Mesendoderm (in vitro differentiated cells): ENCODE measurements at places on chromosomes 7 and 10.

GRCh38 chr7:116434820-116435341 is 64.7 kb upstream of the CAV2 start:
- DNase-seq: no peak

DNA sequence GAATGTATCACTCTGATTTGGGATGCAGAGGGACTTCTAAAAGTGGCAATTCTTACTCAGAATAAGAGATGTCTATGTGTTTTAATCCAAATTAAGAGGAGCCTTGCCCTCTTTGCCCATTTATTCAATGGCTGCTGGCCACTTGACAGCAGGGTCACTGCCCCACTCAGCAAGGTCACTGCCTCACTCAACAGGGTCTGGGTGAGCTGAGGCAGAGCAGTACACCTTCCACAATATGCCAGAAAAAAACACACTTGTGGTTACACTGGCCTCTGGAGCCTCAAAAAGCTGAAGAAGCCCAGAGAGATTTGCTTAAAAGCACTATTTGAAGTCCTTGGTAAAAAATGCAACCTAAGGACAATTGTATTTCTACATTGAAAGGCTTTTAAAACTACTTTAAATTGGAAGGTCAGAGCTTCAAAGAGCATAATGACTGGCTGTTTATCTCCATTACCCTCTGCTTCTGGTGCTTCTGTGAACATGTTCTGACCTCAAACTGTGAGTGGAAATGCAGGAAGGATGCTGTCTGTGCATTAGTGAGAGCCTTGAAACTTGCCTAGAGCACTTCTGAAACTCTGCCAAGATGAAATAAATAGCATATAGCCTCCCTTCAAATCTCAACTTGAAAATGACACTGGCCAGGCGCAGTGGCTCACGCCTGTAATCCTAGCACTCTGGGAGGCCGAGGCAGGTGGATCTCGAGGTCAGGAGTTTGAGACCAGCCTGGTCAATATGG is 35.1 kb upstream of the WIPF3 start:
- DNase-seq: no peak

- DNase-seq: no peak
Measured at GRCh38 chr10:124592736-124593430, 131.3 kb downstream of the LHPP start.

DNA sequence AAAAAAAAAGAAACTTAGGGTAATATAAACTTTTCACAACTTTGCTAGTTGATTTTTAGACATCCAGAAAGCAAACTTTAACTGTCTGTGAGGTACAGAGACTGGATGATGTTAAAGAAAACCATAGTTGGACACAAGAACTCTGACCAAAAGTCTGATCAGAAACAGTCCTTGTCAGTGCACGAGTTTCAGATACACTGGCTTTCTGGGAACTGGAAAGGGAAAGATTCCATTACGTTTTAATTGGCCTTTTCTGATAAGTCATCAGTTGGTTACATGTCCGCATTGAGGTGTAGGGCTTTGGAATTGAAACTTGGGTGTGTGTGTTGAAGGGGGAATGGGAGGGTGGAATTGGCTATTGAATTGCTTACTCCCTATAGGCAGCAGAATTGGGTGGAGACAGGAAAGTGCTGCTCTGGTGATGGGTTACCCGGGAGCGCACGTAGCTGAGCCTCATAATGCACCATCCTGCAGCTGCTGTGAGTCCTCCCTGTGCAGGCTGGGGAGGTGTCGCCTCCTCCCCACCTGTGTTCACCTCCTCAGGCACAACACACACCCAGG is 59.9 kb downstream of the DAGLB start:
- DNase-seq: no peak

DNA sequence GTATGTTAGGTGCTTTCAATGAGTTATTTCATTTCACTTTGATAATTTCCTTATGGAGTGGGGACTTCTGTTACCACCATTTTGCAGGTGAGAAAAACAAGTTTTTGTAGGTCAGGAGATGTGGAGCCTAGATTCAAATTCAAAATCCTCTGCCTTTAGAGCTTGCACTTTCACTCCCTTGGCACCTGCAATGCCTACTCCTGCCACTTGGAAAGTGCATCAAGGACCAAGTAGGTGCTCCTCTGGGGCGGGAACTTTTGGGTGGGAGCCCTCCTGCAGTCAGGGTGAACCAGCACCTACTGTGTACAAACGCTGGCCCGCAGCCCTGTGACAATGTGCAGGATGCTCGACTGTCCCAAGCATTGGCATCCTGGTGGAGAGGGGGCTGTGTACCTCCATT is 199.0 kb downstream of the EMX2 start:
- DNase-seq: no peak

- DNase-seq: no peak
Measured at GRCh38 chr7:146948703-146949102, 832.1 kb downstream of the CNTNAP2 start.

- no peak for DNase-seq
Measured at GRCh38 chr7:50454968-50455367, 4.8 kb upstream of the FIGNL1 start.

- peak; percentile 73 for DNase-seq
Measured at GRCh38 chr10:10796774-10797415, 220.8 kb upstream of the CELF2 start.

- no peak for DNase-seq
Measured at GRCh38 chr10:82925547-82925946, 1050.6 kb downstream of the NRG3 start.

- DNase-seq: no peak
Measured at GRCh38 chr7:41655426-41655825, 47.5 kb downstream of the INHBA start.
